ENCODE measurements at places on chromosomes 12 and 14.

GRCh38 chr14:71551291-71551950 is 380.8 kb upstream of the RGS6 start:
- peak; percentile 45 for DNase-seq

- no peak for DNase-seq
Measured at GRCh38 chr12:106389151-106389550, 31.6 kb downstream of the POLR3B start.

GRCh38 chr12:32834122-32834521 is 62.5 kb downstream of the PKP2 start:
- DNase-seq = no peak

- DNase-seq = no peak
Measured at GRCh38 chr12:9902539-9903228, 21.4 kb downstream of the KLRF2 start.

- DNase-seq = no peak
Measured at GRCh38 chr14:84674636-84675035, 855.3 kb upstream of the FLRT2 start.

GRCh38 chr12:95608252-95609033 is 57.2 kb upstream of the USP44 start:
- DNase-seq = peak; percentile 54

- DNase-seq = no peak
Measured at GRCh38 chr12:57553343-57554202, 3.7 kb downstream of the KIF5A start.

- no peak for DNase-seq
Measured at GRCh38 chr12:70290116-70290515, 46.9 kb downstream of the CNOT2 start.

DNA sequence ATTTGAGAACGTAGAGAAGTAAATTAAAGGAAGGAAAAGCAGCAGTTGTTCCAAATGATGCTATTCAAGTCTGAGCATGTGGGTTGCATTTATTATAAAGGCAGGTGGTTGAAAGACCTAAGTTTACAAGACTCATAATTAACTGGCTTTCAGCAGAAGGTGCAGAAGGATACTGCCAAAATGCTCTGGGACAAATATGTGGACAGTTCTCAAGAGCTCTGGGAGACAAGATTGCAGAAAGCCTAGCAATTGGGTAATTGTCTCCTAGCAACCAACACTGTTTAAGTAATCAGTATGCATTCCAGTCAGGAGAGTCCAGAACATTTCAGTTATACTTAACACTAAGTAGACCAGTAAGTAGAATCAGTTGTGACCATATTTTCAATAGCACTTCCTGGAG is 131.5 kb downstream of the GPR135 start:
- peak; percentile 99 for DNase-seq

DNA sequence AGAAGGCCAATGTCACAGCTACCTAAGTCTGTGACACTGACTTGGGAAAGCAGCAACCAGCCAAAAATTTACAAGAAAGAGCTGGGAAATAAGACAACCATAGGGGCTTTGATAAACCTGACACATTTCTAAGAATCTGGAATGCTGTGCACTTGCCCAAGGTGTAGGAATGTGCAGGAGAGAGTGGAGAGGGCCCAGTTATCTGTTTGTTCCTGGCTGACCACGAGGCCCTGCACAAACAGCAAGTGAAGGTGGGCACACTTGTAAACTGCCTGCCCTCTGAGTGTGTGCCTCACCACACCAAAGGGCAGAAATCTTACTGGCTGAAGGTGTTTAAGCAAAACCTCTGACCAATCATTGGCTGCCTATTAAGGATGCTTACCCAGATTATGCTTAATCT is 27.3 kb downstream of the DLK1 start:
- DNase-seq = no peak

DNA sequence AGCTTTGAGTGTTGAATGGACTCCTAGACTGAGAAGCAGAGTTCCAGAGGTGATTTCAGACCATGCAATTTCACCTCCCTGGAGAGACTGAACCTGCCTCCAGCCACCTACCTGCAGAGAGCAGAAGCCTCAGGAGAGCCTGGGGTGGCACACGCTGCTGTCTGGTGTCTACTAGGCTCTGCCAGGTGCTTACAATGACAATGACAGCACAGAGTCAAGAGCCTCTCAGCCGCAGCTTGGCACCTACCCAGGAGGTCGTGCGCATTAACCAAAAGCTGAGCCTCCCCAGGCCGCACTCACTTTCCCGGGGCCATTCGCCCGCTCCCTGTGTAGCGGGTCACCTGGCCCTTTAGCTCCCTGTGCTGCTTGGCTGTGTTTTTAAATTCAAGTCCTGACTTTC is 63.2 kb downstream of the TESC start:
- no peak for DNase-seq

DNA sequence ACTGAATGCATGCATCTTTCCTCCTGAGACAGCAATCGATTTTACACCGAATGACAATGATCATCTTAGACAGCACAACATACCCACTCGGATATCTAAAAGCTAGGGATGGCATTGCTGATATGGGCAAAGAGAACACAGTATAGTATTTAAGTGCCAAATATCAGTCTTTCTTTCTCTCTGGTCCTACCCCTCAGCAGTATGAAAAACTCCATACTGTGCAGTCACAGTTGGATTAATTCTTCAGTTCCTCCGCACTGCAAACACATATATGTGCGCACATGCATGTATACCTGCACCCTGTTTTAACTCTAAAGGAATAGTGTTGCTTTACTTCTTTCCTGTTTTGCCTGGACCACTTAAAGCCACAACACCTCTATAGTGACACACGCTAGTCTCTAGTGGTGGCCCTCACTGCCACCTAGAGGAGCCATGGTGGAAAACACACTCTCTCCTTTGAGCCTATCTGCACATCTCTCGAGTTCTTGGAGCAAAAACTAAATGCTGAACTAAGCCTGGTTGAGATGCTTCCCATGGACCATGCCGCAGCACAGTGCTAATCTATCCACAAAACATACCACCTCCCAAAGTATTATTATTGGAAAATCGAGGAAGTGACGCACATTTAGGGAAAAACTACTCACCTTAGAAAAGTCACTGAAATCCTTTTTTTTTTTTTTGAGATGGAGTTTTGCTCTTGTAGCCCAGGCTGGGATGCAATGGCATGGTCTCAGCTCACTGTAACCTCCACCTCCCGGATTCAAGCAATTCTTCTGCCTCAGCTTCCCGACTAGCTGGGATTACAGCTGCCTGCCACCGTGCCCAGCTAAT is 11.9 kb downstream of the TMEM52B start:
- DNase-seq = peak; percentile 72

DNA sequence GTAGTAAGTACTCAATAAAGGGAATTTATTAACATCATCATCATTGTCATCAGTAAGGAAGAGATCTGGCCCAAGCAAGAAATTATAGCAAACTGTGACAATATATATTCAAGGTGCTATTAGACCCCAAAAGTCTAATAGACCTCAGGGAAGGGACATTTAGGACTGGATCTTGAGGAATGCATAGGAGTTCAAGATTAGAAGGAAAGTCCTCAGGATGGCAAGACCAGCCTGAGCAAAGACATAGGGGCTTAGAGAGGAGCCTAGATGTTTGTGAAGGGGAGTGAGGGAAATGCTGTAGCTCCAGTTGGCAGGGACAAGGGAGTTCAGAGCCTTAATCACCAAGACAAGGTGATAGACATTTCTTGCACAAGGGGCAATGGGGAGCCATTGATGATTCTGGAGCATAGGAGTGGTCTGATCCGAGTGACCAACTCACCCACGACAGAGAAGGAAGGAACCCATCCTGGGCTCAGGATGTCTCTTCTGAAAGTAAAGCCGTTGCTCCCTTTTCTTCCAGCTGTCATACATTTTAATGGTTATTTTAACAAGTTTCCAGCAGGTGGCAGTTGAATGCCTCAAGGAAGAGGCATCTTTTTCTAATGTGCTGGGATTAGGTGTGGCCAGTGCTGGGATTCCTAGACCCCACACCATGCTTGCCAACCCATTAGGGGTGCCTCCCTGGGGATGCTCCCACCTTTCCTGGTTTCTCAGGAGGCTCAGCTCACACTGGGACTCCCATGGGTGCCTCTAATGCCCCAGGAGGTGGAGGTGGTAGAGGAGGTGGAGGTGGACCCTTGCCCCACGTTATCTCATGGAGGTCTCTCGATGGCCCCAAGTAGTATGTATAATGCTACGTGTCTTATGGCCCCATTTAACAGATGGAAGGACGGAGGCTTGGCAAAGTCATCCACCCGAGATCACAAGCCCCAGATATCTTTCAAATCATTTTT is 37.8 kb downstream of the PHETA1 start:
- DNase-seq = peak; percentile 67

DNA sequence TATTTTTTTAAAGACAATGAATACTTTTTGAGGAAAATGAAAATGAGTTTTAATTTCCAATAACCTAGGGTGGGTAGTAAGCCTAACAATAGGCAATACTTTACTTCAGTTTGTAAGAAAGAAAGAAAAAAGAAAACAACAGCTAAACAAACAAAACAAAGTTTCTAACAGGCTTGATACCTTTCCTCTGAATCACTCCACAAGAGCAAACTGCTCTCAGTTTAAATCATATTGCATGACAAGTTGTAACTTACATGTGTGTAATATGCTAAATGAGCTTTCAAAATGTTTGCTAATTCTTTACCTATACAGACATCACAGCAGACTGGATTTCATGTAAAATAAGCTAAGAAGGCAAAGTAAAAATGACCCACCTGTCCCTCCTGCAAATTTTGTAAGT is 6.7 kb upstream of the LMO3 start:
- peak; percentile 53 for DNase-seq

DNA sequence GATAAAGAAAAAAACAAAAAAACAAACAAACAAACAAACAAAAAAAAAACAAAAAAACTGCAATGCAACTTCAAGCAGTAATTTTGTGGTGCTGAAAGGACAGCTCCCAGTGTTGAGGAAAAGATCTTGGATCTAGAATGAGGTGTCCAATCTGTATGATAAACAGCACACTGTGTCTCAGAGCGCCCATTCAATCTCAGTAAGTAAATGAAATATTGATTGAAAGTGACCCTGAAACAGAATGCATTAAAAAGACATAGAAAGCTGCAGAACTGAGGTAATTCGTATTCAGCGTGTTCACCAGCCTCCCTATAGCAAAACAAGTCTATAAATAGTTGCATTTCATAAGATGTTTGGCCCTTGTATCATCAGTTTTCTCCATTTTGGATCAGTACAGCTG is 153.0 kb downstream of the NOVA1 start:
- DNase-seq = peak; percentile 46

DNA sequence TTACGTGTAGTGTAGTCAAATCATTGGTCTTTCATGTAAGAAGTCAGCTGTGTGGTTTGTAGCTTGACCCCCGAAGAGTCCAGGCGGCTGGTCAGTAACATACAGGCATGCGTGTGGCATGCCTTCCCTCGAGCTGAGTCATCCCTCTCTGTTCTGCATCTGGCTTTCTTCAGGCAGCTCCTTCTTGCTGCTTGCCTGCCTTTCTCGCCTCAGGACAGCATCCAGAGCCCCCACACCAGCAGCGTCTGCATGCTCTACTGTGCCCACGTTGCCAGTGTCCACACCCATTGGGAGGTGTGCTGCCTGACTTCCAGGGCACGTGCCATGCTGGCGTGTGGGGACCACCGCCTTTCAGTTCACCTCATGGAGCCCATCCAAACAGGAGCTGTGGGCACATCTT is 96.8 kb downstream of the EP400 start:
- DNase-seq = peak; percentile 80

- DNase-seq = no peak
Measured at GRCh38 chr14:92308716-92309115, 14.2 kb upstream of the SLC24A4 start.

GRCh38 chr12:2795291-2796186 is 769 bp downstream of the FKBP4 start:
- DNase-seq = peak; percentile 49

DNA sequence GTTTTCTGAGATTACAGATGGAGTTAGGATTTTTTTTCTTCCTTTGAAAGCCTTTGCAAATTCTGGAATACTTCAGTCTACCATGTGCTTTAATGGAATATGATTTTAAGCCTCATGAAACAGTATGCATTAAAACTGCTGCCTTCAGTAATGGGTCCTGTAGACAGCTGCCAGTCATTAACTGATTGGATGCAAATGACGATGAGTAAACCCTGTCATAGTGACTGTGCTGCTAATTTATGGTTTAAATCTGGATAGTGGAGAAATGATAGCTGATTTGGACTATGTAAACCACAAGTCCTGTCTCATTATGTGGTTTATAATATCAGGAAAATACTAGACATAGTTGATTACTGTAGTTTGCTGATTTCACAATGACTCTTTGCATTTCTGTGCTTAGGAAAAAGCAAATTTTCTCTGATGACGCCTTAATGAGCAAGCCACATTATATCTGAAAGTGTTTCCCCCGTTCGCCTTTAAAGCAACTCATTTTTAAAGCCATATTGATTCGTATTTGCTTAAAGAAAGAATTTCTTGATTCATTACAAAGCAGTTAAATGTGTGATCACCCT is 217.6 kb downstream of the TMTC2 start:
- peak; percentile 6 for DNase-seq

DNA sequence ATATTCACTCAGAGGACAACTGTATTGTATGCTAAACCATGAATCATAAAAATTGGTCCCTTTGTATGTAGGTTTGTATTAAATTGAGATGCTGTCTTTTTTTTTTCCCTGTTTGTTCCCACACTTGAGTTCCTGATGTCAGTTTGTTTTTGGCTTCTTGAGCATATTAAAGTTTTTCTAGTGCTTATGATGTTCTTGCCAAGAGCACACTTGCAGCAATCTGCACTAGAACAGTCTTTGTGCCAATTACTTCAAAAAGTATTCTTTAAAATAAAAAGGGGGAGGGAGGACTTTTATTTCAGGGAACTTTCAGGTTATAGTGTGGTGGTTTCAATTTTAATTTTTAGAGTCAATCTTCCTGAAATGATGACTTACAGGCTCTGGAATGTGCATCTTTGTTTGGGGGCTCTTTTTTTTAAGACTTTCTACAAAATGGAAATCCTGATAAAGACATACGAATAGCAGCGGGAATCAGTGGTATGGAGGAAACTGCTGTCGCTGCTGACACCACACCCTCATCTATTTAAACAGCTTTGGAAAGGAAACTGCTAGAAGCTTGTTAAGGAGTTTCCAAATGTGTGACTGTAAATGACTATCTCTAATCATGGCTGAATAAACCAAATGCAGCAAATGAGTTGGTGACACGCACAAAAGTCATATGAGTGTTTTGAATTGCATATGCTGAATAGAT is 188.6 kb downstream of the EGLN3 start:
- peak; percentile 57 for DNase-seq

DNA sequence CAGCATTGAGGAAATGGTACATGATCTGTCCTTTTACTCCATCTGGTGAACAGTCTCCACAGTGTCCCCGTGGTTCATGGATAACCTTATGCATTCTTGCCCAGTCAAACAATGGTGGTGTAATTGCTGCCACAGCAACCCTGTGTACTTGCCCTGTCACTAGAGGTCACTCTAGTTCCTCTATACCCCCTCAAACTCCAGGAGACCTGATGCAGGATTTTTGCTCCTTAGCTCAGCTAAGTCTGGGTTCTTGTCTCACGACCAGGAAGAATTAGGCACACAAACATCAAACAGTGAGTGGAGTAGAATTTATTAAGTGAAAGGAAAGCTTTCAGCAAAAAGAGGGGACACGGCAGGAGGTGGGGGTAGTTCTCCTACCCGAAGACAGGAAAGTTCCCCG is 24.7 kb upstream of the EEA1 start:
- DNase-seq = no peak

- peak; percentile 67 for DNase-seq
Measured at GRCh38 chr12:26630546-26631027, 202.4 kb downstream of the ITPR2 start.

All from fibroblast of pulmonary artery (primary cell).